MM.1S (cell line): ENCODE measurements at places on chromosomes 7 and 10.

- no peak for DNase-seq
Measured at GRCh38 chr7:93935102-93935501, 13.6 kb downstream of the GNG11 start.

- no peak for DNase-seq
Measured at GRCh38 chr10:70145166-70145665, 1.3 kb downstream of the TYSND1 start.

DNA sequence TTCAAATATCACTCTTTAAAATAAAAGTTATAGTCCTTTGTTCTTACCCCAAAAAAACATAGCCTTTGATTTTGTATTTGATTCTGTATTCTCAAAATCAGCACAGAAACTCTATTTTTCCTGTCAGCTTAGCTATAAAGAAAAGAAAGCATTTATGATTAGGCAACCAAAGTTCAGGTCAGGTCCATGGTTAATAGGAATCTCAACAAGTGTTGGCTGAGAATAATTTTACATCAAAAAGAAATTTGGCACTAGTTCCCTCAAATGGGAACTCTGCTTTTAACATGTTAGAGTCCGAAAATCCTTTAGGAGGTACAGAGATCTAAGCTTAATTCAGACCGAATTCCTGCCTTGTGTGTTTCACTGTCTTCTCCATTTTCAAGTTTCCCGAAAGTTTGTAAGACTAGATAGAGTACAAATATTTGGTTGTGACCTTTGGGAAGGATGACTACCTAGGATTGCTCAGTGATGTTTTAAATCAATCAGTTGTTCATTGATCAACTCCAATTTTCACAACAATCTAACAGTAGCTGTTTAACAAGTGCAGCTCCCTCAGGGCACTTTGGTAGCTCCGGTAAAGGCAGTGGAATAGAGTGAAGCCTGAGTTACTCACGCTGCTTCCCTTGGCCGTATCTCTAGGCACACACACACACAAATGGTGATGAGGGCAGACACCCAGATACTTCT is 8.8 kb upstream of the ENO4 start:
- no peak for DNase-seq

DNA sequence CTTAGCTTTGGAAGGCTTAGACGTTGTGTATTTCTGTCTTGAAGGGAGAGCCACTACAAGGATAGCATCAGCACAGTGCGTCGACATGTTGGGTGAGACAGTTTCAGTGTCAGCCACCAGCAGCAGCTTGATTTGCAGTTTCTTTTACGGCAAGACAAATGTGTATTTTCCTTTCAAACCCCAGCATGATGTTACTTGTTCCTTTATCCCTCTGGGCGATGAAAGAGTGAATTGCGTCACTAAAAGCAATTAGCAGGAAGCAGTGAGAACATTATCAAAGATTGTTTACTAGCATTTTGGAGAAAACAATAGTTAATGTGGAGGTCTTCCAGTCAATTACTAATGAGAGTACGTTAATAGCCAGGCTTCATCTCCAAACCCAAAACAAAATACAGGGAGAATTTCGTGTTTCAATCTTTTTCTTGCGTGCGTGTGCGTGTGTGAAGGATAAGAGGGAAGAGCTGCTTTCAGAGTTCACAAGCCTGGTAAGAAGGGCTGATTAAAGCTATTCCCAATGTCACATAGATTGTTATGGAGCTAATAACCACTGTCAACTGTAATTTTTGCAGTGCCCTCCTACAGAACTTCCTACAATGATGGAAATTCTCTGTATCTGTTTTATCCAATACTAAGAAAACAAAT is 157.1 kb upstream of the AOAH start:
- no peak for DNase-seq

DNA sequence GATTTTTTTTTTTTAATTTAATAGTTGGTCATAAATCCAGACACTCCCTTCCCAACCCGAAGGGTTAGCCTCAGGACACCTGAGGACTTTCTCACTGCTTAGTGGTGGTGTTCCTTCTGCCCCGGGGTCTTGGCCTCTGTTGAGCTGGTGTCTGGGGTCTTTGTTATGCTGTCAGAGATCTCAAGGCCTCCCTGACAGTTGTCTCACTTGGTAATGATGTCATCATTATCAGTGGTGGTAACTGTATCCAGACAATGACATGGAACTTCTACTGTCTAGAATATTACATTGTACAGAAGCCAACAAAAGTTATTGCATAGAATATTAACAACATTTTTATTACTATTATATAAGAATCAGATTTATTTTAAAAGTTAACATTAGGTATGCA is 32.9 kb downstream of the PPP2R2D start:
- no peak for DNase-seq

DNA sequence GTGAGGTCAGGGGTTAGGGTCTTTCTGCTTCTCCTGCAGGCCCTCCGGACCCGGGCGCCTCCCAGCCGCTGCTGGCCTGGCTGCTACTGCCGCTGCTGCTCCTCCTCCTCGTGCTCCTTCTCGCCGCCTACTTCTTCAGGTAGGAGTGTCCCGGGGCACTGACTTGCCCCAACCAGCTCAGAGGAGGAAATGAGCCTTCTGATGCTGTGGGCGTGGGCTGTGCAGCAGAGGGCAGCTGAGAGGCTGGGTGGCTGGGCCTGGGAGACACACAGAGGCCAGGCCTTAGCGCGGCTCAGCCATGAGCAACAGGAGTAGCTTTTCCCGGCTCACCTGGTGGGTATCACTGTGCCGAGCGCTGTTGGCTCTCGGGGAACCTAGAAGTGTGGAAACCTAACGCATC is 78.9 kb downstream of the MKI67 start:
- DNase-seq: peak; percentile 95

DNA sequence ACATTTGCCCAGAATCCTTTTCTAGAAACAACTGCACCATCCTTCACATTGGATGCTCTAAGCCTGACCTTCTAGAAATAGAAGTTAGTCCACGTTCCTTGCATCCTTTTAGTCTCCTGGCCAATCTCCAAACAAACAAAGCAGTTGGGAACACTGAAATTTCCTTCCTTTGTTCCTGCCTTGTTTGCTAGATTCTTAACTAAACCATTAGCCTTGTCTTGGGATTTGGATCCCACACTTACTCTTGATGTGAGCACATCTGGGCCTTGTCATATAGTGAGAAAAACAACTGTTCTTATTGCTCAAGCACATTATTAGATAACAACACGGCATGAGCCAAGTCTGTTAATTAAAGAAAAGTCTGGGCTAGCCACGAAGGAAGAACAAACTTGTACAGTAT is 319.3 kb upstream of the GHITM start:
- no peak for DNase-seq

DNA sequence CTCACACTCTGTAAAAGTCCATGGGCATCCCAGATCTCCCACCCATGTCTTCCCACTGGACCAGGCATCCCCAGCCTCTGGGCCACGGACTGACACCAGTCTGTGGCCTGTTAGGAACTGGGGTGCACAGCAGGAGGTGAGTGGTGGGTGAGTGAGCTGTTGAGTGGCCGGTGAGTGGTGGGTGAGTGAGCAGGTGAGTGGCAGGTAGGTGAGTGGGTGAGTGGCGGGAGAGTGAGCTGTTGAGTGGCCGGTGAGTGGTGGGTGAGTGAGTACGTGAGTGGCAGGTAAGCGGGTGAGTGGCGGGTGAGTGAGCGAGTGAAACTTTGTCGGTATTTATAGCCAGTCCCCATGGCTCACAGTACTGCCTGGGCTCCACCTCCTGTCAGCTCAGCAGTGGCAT is 471.2 kb downstream of the DNAJB6 start:
- no peak for DNase-seq

DNA sequence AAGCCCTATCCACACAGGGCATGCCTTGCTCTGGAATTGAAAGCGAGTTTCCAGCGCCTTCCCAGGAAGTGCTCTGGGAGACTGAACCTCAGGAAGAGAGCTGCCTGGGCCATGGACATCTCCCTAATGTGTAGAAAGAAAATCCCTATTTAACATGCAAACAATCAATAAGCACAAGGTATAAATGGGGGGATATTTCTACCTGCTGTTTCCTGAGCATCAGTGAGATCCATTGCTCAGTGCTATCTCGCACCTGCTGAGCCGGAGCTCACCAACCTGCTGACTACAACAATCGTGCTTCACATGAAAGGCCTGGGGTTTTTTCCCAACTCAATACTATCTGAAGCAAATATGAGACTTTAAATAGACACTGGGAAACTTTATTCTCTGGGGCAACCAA is 584.0 kb downstream of the GLRX3 start:
- DNase-seq: no peak

GRCh38 chr7:96224685-96225084 is 97.2 kb downstream of the SLC25A13 start:
- DNase-seq: no peak

DNA sequence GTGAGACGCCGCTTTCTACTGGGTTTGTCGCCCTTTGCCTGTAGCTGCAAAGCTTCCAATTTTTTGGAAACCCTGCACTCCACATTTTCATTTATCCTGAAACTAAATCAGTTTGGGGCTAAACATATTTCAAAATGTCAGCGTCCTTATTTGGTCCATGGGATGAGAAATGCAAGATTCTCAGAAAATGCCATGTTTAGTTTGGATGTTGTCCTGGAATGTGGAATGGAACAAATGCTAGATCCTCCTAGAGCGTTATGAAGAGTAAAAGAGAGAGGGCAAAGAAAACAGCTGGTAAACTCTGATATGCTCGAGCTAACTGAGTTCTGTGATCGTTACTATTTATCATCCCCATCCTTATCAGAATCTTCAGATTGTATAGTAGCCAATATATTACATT is 236.9 kb downstream of the KLF6 start:
- DNase-seq: no peak

- DNase-seq: no peak
Measured at GRCh38 chr10:84938117-84938905, 609.9 kb downstream of the CCSER2 start.

DNA sequence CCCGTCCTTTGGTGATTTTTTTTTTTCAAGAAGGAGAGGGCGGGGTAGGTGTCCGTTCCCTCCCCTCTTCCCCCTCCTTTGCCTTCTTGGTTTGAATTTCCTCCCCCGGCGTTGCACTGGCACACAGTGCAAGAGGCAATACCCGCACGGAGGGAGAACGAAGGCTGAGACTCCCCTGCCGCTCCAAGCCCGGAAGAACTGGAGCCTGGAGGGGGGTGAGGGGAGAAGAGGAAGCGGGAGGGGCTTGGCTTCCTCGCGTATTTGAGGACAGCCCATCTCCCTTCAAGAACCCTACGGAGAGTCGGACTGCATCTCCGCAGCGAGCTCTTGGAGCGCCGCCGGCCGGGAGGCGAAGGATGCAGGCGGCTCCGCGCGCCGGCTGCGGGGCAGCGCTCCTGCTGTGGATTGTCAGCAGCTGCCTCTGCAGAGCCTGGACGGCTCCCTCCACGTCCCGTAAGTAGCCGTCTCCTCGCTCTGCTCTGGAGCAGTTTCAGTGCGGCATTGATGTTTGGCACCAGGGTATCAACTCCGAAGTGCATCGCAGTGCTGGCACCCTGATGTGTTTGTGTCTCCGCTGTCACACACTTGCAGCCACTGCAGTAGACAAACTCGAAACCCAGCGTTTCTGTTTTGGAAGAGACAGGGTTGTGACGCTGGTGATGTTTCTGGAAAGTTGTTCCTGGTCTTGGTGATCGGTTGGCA is at the start of gene CNTNAP2:
TSS of gene CNTNAP2 (plus strand) at position 281 of the 702 bp plus-strand sequence. CDS start at position 357, 76 bp downstream.
- DNase-seq: no peak

- no peak for DNase-seq
Measured at GRCh38 chr10:10394933-10395658, 622.6 kb upstream of the CELF2 start.

DNA sequence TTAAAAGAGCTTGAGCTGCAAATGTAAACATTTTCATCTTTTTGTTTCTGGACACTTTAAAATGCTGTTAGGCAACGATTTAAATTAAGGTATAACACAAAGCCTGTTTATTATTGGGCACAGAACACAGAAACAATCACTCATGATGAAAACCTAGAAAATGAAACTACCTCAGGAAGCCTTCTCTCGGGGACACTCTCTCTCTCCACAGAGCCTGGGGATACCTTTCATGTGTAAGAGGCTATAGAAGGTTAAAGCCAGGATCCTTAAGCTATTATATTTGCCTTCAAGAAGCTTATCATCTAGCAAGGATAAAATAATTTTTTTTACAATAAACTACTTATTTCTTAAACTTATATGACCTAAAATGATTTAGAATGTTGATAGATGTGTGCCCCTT is 194.1 kb downstream of the SKAP2 start:
- peak; percentile 12 for DNase-seq

DNA sequence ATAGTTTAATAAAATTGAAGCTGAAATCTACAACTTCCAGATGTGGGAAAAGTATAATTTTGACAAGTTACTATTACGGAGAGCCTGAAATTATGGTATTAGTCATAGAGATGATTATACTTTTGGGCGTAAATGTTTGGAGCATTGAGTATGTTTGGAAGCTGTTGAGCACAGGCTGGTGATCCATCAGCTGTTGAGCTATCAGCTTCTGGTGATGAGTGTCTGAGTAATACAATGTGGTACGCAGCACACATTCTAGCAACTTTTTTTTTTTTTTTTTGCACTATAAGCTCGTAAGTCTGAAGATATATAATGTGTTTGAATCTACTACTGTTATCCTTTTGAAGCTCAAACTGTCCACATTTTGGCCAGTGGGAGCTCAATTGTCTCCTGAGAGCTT is 123.4 kb downstream of the ATE1 start:
- DNase-seq: no peak

- DNase-seq: no peak
Measured at GRCh38 chr10:69228151-69228550, 8.0 kb downstream of the HKDC1 start.

DNA sequence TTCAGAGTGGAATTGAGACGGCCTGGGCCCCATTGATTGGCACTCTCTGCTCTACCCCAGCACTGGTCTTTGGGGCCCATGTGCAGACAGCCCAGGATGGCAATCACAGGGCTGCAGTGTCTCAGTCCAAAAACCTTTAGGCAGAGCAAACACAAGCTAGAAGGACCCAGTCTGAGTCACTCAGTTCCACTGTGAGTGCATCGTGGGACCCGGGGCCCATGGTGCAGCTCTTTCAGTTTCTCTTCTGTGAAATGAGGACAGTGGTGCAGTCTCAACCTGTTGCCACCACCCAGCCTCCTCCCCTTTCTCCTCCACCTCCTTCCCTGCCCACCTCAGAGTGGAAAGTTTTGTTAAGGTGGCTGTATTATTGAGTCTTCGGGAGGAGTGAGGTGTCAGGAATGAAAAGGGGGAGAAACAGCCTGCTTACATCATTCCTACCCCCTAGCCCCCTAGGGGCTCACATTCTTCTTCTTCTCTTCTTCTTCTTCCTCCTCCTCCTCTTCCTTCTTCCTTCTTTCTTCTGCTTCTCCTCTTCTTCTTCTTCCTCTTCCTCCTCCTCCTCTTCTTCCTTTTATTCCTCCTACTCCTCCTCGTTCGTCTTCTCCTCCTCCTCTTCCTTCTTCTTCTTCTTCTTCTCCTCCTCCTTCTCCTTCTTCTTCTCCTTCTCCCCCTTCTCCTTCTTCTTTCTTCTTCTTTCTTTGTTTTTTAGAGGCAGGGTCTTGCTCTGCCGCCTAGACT is 19.5 kb upstream of the CARD11 start:
- DNase-seq: peak; percentile 36
